Fibroblast of lung (primary cell): ENCODE measurements at places on chromosomes 7 and 10. TPM values are rescaled to one million over a fixed set of nuclear protein-coding genes. Genes with fewer than 3 reads are reported as not detected.

The PDIA4 gene
- total RNA-seq: 156 and 266 TPM in 2 replicates

The INHBA gene
- total RNA-seq: 4.1 and 15.0 TPM in 2 replicates

The DUSP5 gene
- total RNA-seq: 14.9 and 27.6 TPM in 2 replicates

The IFIT2 gene
- total RNA-seq: 11.6 and 21.6 TPM in 2 replicates

The NUDT13 gene
- 2.1 and 2.6 TPM in 2 replicates for total RNA-seq
